ENCODE measurements at places on chromosomes 6 and 20.

DNA sequence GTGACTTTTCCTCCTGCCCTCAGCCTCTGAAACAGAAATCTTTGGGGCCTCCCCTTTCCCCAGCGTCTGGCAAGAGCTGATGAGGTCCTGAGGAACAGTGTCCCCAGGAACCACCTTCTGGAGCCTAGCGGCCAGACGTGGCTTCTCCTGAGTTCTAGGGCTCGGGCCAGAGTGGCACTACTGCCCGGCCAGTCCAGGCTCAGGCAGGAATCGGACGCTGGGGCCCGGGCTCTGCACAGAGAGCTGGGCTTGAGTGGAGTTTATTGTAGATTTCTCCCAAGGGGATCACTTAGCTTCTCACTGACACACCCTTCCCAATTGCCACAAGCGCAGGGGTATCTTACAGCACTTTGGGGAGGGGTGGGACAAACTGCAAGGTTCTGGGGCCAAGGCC, 20.2 kb downstream of the SDCBP2 start:
- DNase-seq = no peak

- no peak for DNase-seq
Measured at GRCh38 chr6:74604279-74604678, 601.6 kb downstream of the COL12A1 start.

GRCh38 chr6:55772730-55773129, 102.7 kb downstream of the BMP5 start:
- no peak for DNase-seq

- no peak for DNase-seq
Measured at GRCh38 chr6:96886519-96886918, 11.2 kb downstream of the NDUFAF4 start.

DNA sequence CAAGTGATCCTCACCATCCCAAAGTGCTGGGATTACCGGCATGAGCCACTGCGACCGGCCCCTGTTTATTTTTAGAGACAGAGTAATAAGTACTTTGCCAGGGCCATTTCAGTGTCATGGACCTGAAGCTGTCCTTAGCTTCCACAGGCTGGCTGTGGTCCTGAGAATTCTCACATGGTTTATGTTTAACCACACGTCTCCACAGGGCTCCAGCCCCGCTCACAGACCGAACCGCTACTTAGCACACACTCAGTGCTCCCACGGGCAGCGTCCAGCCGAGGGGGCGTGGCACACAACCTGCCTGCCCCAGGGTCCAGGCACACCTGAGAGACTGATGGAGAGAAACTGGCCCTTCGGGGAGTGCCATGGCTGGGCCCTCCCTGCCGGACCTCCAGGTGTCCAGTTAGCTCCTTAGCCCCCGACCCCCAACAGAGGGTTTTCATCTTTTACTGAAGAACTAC, 11.7 kb downstream of the ACSS1 start:
- DNase-seq = no peak

- no peak for DNase-seq
Measured at GRCh38 chr6:164283574-164283973, 869.1 kb downstream of the QKI start.

DNA sequence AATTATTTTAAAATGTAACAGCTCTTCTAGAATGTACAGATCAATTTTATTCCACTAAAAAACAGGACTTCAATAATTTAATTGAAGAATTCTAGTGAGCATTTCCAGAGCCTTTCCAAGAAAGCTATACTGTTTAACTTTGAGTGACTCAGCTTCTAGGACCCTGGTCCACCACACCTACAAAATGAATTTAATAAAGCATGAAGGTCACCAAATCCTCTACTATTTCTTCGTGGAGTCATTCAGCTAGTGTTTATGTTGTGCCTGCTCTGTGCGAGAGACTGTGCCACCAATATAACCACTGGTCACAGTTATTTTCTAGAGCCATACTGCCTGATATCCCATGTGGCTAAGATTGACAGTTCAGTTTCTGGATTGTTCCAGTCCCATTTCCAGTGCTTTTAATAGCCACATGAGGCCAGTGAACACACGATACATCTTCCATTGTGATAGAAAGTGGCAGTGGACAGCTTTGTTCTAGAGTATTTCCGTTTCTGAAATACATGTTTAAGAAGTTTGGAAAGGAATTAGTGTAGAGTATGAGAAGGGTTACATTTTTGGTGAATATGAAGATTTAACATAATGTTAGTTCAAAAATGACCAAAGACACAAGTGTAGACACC, 160.7 kb downstream of the MTHFD1L start:
- no peak for DNase-seq

- no peak for DNase-seq
Measured at GRCh38 chr20:60486315-60486714, 528.1 kb downstream of the CDH26 start.

DNA sequence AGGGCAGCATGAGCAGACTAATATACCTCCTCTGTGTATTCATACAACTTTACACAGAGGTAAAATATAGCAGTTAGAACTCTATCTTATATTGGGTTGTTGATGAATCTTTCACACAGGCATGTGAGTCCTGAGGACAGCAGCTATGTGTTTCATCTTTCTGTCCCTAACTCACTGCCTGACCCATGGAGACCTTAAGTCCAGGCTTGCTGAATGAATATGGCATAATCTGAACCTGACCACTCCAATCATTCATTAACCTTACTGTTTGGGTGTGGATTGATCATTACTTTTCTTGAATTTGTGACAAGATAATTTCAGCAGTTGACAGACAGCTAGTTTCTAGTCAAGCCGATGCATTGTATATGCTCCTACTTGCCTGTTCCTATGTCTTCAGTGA, 27.3 kb upstream of the TSPYL1 start:
- no peak for DNase-seq

DNA sequence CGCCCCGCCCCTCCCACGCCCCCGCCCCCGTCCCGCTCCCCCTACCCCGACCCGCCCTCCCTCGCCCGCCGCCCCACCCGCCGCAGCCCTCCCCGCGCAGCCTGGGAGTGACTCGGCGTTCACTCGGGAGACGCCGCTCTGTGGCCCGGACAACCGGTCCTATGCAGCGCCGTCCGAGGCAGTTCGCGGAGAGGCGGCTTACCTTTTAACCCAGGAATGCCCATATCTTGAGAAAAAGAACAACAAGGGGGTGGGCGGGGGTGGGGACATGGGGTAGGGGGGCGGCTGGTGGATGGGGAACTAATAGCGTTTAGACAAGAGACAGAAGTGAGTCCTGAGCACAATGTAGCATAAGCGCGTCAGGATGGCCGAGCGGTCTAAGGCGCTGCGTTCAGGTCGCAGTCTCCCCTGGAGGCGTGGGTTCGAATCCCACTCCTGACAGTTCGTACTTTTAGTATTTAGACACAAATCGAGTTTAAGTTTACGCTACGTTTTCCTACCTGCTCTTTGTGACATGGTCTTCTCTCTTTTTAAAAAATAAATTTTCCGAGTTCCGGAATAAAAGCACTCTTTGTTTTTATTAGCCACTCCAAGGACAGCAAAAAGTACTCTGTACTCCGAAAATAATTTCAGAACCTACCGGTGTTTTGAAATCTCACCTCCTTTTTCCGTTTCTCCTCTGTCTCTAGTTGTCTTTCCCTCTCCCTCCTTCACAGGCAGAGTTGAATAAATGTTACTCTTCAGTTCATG, 17.1 kb upstream of the HMGN4 start:
- peak; percentile 91 for DNase-seq

- DNase-seq = no peak
Measured at GRCh38 chr6:88985901-88986300, 22.5 kb upstream of the RNGTT start.

GRCh38 chr6:36633915-36634314, 39.8 kb downstream of the SRSF3 start:
- DNase-seq = peak; percentile 47

DNA sequence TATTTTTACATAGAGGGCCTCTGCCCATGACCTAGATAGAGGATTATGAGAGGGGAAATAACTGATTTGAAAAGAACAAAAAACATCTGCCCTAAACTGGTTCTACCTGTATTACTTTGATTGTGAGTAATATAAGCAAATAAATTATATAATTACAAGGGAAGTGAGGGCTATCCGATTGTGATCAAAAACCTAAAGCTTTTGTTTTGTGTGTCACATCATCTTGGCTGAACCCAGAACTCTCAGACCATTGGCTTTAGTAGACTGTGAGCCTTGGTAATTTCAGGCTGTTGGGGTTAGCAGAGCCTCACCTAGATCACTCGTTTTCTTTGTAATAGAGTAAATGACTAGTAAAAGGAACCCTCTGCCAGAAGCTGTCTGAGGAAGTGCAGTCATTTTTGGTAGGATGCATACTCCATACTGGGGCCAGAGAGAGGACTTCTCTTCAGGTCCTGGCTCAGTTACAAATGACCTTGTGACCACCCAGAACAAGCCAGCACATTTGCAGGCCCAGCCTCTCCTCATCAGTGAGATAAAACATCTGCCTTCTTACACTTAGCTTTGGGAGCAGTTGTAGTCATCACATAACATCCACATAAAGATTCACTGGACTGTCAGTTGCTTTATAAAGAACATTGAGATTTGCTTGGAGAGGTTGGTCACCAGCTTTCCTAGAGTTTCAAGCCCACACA, 13.5 kb downstream of the STK35 start:
- no peak for DNase-seq

GRCh38 chr6:124986164-124986563, 23.9 kb downstream of the RNF217 start:
- DNase-seq = no peak

GRCh38 chr6:106609699-106610098, 19.6 kb downstream of the RTN4IP1 start:
- DNase-seq = peak; percentile 4

DNA sequence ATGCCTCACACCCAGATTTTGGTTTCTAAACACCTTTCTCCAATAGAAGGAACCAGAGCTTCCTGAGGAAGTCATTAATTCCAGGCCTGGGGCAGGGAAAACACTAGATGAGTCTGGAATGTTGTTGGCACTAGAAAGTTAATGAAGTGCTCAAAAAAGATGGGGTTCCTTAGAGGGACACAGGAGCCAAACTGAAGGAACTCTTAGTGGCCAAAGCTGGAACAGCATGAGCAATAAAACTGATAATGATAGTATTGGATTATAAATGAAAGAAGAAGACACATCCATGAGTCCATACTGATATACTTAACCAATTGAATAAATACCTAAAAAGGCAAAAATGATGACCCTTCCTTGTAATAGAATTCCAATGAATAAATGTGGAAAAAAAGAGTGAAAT, 4.4 kb downstream of the IL20RA start:
- DNase-seq = no peak

DNA sequence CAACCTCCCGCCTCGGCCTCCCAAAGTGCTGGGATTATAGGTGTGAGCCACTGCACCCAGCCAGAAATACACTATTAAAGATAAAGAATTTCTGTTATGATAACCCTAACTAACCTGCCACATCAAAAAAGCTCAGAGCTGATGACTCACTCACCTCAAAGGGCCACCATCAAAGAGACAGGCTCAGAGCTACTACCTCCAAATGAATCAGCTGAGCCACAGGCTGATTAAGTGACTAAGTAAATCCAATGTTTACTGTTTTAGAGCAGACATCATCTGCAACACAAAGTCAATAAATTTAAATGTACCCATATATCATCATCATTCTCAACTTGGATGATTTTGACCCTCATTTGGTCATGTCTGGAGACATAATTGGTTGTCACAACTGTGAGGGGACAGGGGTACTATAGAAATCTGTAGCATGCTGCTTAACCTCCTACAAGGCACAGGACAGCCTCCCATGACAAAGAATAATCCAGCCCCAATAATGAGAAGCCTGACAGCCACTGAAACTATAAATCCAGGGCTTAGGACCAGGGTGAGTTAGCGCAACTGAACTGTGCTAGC, 106.5 kb downstream of the ATP9A start:
- DNase-seq = no peak

- DNase-seq = no peak
Measured at GRCh38 chr6:142757852-142758628, 186.9 kb downstream of the HIVEP2 start.

DNA sequence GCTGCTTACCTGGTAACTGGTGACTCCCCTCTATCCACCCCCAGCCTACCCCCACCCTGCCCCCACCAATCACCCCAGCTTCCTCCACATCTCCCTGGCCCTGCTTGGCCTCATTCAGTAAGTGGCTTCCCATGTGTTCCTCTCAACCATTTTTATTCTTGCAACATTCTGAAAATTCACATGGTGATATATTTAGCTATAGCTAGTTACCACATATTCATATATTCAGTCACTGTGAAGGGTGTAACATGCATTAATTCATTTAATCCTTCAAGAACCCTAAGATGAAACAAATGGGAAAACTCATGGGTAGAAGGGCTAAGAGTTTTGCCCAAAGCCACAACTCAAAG, 95.4 kb upstream of the CEP85L start:
- DNase-seq = no peak

DNA sequence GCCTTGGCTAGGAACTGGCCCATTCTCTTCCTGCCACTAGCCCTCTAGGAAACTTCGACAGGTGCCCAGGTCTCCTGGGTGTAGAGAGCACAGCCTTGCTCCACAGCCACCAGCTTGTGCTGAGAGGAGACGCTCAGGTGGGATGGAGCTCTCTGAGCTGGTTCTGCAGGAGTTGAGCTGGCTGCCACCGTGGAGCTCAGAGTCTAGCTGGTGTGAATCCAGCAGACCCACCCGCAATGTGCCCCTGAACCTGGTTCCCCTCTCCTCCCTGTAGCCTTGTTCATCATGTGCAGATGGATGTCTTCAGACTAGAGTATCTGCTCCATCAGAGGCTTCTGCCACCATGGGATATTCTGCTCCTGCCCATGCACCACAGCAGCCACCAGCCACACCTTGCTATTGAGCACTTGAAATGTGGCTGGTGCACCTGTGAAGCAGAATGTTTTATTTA, 222.5 kb downstream of the SYNDIG1 start:
- no peak for DNase-seq

DNA sequence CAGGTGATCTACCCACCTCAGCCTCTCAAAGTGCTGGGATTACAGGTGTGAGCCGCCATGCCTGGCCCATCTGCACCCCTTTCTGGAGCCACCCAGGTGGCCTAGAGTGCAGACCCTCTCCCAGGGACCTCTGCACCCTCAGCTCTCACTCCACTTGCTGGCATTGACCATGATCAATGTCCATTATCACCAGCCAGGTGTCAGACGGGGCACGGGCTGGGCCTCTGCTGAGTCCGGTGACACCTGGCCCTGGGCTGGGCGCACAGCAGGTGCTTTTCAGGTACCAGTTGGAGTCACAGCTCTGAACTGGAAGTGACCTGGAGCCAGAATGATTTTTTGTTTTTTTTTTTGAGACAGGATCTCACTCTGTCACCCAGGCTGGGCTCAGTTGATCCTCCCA, 91.8 kb upstream of the PMEPA1 start:
- no peak for DNase-seq

GRCh38 chr6:24436979-24437378, 34.2 kb downstream of the MRS2 start:
- no peak for DNase-seq

Data from retina (tissue), 1 donor.